ENCODE measurements at places on chromosomes 6 and 20. TPM values are rescaled to one million over a fixed set of nuclear protein-coding genes. Genes with fewer than 3 reads are reported as not detected.

The FRK gene
- total RNA-seq: 0.79 TPM

The SCAND1 gene
- total RNA-seq: 46.1 TPM

The PROKR2 gene
- total RNA-seq: not detected

The MDFI gene
- 0.19 TPM for total RNA-seq

The BTN1A1 gene
- total RNA-seq: under 0.01 TPM

The OPN5 gene
- 1.1 TPM for total RNA-seq

Data from aortic smooth muscle cell (primary cell).